Muscle of leg (tissue), 16 donors: ENCODE measurements at places on chromosomes 7 and 10. TPM values are rescaled to one million over a fixed set of nuclear protein-coding genes. Genes with fewer than 3 reads are reported as not detected.

GRCh38 chr7:115227473-115228235, 305.8 kb downstream of the MDFIC start:
- H3K27ac ChIP-seq, result no peak overlapping the region
- DNase-seq, result no peak
- H3K36me3 ChIP-seq, result no peaks in the 10 kb centered on the region
- no peaks in the 10 kb centered on the region for H3K4me1 ChIP-seq
- no peaks in the 10 kb centered on the region for H3K27me3 ChIP-seq

- peaks cover 36% of the 10 kb centered on the region for H3K36me3 ChIP-seq
- peaks cover 93% of the 10 kb centered on the region for H3K4me1 ChIP-seq
- no peaks in the 10 kb centered on the region for H3K27me3 ChIP-seq
- H3K27ac ChIP-seq, result peak overlapping the region; percentile 58
Measured at GRCh38 chr10:79128923-79129305, 60.1 kb downstream of the ZMIZ1 start.

DNA sequence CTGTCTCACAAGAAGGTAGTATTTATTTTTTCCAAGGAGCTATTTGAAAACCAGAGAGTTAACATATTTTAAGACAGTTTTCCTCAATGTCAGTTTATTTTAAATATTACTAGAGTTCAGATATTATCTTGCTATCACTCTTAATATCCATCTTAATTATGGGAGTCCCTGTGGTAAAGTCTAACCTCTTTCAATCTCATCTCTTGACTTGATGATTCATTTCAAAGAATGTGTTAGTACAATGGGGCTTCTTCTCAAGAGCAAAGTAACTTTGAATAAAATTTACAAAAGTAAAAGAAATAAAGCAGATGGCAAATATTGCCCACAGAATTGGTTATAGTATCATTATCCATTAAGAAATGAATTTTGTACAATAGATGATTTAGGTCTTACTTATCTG, 731.1 kb upstream of the C7orf33 start:
- no peaks in the 10 kb centered on the region for H3K4me1 ChIP-seq
- H3K4me3 ChIP-seq, result no peak overlapping the region
- H3K27me3 ChIP-seq, result no peaks in the 10 kb centered on the region
- H3K36me3 ChIP-seq, result no peaks in the 10 kb centered on the region
- H3K27ac ChIP-seq, result no peak overlapping the region

GRCh38 chr10:95327367-95327766, 36.6 kb upstream of the PDLIM1 start:
- H3K4me3 ChIP-seq, result no peak overlapping the region
- H3K27me3 ChIP-seq, result no peaks in the 10 kb centered on the region
- DNase-seq, result peak; percentile 74
- peaks cover 11% of the 10 kb centered on the region for H3K36me3 ChIP-seq
- peaks cover 13% of the 10 kb centered on the region for H3K4me1 ChIP-seq

DNA sequence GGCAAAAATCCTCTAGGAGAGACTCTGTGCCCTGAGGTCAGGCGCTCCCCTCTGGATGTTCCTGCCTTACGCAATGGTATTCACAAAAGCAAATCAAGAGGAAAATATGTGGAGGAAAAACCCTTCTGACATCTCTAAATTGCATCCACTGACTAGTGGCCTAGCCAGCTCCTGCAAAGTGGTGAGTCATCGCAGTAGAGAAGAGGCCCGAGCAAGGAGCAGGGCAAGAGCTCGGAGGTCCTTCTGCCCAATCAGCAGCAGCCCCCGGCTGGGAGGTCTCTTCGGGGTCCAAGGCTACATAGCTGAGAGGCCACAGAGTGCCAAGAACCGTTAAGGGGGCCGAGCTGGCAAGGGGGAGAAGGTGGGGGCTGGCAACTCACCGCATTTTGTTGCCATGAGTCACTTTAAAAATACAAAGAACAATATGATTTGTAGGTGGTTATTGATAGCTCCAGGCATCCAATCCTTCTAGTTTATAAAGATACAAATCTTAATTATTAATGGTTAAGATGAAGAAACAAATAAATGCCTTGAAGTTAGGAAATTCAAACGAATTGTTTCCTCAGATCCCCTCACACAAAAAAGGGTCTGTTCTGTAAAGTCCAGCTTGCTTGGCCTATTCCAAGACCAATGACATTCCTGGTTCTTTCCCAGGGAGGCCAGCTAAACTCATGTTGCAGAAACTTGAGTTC, 161.6 kb downstream of the PKD1L1 start:
- DNase-seq, result peak; percentile 85
- peaks cover 12% of the 10 kb centered on the region for H3K4me1 ChIP-seq
- H3K27me3 ChIP-seq, result no peaks in the 10 kb centered on the region
- H3K4me3 ChIP-seq, result no peak overlapping the region

DNA sequence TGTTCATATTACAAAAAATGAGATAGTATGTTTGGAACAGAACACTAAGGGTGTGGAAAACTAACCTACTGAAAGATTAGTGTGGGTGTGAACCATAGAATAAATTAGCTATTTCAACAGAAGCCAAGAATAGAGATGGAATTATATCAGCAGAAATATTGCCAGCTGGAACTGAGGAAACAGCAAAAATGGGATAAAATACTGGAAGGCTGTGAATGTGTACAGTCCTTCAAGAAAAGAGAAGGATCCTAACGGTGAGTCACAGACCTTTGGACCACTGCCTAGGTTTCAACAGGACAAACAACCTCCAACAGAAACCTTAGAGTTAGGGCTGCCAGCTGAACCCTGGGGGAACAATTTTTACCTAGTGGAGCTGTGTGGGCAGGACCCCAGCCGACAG, 395.0 kb downstream of the ZWINT start:
- peak; percentile 34 for DNase-seq
- no peak overlapping the region for H3K27ac ChIP-seq
- no peak overlapping the region for H3K4me3 ChIP-seq
- no peaks in the 10 kb centered on the region for H3K27me3 ChIP-seq
- H3K36me3 ChIP-seq, result no peaks in the 10 kb centered on the region
- H3K4me1 ChIP-seq, result no peaks in the 10 kb centered on the region

GRCh38 chr10:74949843-74950765, 123.7 kb downstream of the KAT6B start:
- H3K27ac ChIP-seq, result no peak overlapping the region
- no peaks in the 10 kb centered on the region for H3K4me1 ChIP-seq
- no peak for DNase-seq
- H3K36me3 ChIP-seq, result no peaks in the 10 kb centered on the region

The ATRNL1 gene
- 7.1 TPM for total RNA-seq

The PAX4 gene
- not detected for total RNA-seq

The PAPSS2 gene
- 10.9 TPM for total RNA-seq
